ENCODE measurements at places on chromosomes 3 and 15.

- no peak for DNase-seq
Measured at GRCh38 chr3:133054586-133054985, 16.4 kb downstream of the TMEM108 start.

DNA sequence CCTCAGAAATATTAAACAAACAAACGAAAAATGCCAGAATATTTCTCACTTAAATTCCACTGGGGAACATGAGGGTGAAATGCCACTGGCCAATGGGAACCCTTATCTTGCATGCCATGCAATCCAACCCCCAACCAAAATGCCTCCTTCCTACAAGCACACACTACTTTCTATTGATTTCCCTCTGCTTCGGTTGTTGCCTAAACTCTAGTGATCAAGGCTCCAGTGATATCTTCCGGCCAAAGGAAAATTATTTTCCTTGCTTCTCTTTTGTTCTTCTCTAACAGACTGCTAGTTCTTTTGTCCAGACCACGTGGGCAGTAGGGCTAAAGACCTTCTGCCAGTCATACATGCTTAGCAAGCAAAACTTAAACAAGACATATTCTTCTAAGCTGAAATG is 115.7 kb downstream of the TMCC1 start:
- no peak for DNase-seq

DNA sequence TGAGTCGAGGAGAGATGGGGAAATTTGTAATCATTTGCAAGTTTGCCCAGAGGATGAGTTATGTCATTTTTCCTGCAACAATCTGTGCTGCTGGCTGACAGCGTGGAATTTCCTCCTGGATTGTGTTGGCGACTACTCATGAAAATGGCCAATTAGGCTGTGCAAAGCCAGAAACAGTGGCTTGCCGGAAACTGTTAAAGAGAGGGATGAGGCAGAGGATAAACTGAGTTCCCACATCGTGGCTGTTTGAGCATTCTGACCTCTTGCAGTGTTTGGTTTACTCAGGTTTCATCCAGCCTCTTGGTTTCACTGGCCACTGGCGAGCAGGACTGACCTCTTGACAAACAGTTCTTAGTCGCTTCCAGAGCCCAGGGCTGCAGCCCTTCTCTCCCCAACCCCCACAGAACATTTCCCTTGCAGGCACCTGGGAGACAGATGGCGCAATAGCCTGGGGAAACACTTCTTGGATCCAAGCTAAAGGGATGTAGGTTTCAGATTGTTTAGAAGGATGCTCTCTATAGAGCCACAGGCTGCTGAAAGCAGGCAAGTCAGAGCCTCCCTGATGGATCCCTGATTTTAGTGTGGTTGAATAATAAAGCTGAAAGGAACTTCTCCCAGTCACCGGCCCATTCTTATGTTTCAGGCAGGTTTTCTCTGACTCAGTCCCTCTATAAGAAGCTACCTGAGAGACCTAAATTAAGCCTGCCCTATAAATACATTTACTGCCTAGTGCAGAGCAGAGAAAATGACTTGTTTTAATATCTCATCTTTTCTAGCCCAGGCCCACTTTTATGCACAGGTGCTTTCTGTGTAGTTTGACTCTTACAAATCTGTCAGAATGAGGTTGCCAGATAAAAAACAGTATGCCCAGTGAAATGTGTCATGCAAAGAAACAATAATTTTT is 92.8 kb upstream of the UBE2E1 start:
- DNase-seq: no peak

DNA sequence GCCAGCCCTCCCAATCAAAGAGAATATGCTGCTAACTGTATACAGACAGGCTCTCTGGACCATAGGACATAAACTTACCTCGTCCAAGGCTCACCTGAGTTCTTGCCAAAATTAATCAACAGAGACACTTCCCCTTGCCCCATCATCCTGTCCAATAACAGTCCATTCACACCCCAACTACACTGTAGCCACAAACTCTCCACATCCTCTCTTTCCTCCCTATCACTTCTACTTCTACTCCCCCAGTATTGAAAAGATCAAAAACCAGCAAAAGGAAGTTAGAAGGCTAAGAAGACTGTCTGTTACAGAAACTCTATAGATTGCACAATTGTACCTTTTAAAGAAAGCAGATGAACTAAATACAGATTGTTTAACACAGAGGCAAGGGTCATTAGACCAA is 133.5 kb upstream of the STT3B start:
- no peak for DNase-seq

DNA sequence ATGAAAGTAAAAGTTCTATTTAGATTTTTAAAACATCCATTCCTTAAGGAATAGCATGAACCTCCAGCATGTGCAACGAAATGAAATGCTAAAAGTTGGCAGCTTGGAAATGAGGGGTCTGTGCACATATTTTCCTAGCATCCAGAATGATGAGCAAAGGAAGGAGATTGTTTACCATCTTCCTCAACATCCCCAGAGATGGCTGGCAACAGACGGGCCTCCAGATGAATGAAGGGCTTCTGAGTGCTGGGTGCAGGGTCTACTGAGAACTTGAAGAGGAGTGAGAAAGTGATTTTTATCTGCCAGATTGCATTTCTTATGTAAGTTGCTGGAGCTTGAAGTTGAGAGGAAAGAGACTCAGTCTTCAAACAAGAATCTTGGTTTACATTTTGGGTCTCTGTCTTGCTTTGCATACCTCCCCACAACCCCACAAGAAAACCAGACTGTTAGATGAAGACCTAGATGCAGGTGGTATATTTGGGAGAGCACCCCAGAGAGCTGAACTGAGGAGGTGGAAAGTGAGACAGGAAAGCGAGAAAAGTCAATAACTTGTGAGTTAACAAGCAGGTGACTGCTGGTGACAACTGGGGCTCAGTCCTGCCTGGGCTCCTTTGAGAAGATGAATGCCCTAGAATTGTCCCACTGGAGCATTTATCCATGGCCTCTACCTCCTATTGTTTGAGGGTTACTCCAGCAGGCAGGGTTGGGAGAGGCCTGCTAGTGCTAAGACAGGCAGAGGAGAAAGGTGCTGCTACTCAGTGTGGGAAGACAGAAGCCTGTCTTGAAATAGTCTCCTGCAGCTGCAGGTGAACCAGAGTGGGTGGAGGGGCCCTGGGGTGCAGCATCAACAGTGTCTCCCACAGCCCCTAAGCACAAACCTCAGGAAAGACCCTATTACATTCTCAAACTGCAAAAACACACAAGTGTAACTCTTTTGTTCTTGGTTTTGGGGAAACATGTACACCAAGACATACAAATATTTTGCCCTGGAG is 10.5 kb upstream of the CCK start:
- no peak for DNase-seq

DNA sequence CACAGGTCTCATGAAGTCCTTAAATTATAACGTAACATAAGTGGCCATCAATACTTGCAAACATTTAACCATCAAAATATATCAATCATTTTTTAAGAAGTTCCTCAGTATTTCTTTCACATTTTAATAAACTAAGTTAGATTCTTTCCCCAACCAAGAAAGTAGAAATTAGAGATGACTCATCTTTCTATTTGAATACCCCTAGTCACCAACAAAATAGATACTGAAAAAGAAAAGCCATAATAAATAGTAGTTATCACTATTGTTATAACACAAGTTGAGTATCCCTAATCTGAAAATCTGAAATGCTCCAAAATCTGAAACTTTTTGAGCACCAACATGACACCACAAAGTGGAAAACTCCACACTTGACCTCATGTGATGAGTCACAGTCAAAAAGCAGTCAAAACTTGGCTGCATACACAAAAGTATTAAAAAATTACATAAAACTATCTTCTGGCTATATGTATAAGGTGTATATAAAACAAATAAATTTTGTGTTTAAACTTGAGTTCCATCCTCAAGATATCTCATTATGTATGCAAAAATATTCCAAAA is 3.7 kb downstream of the SHQ1 start:
- no peak for DNase-seq

DNA sequence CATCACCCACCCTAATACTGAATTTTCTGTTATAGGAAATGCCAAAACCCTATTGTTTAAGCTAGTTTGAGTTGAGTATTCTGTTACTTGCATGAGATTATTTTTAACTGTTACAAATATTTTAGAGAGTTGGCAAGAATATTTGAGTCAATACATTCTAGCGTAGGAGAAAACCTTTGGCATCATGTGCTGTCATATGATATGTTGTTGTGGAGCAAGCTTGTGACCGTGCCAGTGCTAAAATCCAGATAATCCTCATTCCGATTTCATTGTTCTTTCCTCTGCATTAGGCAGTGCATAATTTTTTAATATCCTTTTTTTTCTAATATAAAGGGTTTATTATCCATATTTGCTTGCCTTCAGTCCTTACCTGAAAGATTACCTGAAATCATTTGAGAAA is 168.0 kb upstream of the GMNC start:
- DNase-seq: no peak
